Activated naive CD8-positive, alpha-beta T cell treated with anti-CD3 and anti-CD28 coated beads, Interleukin-2, amount 50 U/mL, for 16 hours (primary cell): ENCODE measurements at places on chromosomes 1 and 21.

- no peak for DNase-seq
Observed at GRCh38 chr1:57350610-57351009, 73.2 kb downstream of the DAB1 start.

GRCh38 chr1:159429074-159429861, 2.7 kb upstream of the OR10J4 start:
- DNase-seq: no peak

DNA sequence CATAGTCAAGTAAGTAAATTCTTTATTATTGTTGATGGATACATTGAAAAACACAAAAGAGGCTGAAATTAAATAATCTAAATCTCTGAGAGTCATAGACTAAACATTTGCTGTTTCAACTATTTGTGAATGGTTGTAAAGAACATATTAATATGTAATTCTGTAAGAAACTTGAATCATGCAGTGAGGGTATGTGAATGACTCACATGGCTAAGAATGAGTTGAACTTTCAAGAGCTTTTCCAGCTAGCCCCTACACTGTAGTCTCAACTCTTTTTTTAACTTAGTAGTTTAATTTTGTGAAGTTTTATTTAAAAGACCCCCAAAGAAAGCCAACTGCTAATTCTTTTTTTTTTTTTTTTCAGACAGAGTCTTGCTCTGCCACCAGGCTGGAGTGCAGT, 588.1 kb downstream of the DPYD start:
- DNase-seq: no peak

GRCh38 chr1:19028546-19029129, 72.2 kb upstream of the IFFO2 start:
- DNase-seq: no peak

DNA sequence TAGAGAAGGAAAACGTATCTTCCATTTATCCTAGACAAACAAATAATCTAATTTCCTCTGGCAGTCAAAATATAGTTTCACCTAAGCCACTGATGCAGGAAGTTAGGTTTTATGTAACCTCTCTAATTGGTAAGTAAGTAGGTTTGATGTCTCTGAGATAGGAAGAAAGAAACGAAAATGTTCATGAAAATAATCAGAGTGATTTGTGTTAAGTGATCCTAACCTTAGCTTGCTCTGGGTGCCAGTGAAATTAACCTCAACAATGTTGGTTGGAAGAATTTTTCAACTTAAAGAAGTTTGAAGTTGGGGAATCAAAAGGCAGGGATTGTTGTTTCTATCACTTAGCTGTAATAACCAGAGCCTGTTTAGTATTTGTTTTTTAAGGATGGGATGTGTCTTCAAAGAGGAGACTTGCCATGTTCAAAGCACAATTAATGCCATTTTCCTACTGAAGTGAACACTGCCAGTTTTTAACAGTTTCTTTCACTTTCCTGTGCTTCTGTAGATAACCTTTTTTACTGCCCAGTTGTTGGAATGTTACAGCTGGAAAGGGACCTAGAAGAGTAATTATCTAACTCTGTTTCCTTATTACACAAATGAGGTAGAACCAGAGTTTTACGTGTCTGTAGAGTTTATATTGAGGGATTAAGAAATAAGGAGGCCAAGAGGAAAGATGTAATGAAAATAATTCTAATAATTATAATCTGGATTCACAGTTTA, 18.4 kb downstream of the HIPK1 start:
- DNase-seq: no peak

- DNase-seq: no peak
Observed at GRCh38 chr21:23215261-23215660, 2217.1 kb downstream of the NCAM2 start.

DNA sequence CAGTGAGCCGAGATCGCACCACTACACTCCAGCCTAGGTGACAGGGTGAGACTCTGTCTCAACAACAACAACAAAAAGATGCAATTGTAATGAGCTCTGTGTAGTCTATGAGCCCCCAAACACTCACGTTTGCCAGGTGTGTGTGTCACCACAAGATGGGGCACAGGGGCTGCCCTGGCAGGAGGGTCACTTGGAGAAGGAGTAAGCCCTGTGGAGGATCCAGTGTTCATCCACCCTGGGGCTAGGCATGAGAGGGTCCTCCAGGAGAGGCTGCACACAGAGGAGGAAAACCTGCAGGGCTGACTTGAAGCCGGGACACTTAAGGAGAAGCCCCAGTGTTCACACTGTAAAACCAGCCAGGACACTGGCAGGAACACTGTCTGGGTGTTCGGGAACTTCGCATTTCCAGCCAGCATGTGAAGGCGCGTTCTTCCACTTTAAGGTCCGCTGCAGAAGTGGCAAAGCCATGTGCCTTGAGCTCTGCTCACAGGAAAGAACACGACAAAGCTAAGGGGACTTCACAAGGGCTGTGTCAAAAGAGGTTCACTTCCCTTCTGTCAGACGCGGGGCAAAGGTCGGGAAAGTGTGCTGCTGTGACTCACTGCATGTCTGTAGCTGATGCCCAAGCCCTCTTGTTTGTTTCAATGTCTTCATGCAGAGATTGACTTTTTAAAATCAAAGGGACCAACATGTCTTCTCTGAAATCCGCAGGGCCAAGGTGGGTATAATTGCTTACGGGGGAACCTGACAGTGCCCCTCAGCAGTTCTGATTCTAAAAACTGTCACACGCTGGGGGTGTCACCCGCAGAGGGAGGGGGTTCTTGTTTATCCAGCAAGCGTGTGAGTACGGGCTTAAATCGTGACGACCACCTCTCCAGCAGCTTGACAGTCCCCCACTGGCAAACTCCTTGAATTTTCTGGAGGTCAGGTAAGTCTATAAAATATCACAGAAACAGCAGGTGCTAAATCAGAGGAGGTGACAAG, 102.8 kb downstream of the RIPK4 start:
- DNase-seq: no peak

GRCh38 chr1:244052728-244053312, 1.7 kb downstream of the ZBTB18 start:
- DNase-seq: no peak

GRCh38 chr1:246865921-246866320, 65.8 kb downstream of the AHCTF1 start:
- DNase-seq: no peak

DNA sequence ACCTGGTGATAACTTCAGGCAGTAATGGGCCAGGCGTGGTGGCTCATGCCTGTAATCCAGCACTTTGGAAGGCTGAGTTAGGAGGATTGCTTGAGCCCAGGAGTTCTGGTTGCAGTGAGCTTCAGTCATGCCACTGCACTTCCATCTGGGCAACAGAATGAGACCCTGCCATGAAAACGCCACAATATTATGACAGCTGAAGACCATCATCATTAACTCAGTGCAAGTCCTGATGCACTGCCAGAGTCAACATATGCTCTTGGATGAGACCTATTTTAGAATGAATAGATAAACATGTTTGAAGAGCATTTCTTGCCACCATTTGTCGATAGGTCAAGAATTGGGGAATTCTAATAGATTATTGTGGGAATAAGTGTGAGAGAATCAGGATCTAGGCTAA, 26.4 kb downstream of the HENMT1 start:
- no peak for DNase-seq

DNA sequence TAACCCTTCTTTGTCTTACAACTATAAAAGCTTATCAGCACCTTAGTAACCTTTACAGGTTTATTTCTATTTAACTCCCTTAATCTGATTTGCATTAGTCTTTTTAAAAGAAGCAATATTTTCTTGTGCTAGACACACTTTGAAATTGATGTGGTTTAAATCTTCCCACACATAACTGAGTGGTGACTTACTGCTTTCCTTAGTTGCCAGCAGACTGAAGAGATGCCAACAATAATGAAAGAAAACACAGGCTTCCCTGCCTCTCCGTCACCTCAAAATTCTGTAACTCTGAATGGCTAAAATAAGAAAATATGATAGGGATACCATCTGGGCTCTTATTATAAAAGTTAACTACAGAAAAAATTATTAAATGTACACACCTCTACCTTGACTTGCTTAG, 196.8 kb downstream of the PTBP2 start:
- no peak for DNase-seq

GRCh38 chr1:46438346-46438745, 44.2 kb downstream of the FAAH start:
- DNase-seq: no peak

DNA sequence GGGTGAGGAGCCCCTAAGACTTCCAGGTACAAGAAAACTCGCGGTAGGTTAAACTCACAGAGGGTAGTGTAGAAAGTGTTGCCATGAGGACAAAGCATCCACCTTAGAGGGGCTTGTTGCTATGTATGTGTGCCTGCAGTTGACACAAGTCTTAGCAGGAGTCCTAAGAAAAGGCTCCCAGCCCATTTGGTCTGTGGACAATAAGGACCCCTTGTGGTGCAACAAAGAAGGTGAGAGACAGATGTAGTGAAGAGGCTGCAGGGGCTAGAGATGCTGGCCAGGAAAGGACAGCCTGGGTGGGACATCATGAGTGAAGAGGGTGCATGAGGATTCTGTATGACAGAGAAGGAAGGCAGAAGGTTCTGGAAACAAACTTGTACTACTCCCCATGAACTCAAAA, 36.3 kb upstream of the IL10 start:
- no peak for DNase-seq

DNA sequence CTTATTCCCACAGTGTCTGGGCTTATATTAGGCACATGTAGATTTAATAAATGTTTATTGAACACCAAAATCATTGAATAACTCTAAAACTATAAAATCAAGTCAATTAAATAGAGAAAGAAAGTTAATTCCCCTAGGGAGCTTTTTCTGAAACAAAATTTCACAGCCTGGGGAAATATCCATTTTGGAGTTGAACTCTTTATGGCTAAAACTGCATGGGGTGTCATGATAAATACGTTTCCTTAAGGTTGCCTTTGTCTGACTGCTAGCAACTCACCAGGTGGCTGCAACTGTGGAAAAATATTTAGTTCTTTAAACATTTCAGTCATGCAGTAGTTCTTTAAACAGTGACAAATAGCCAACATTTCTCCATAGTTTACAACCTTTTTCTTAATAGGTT, 496.1 kb downstream of the LRRIQ3 start:
- DNase-seq: no peak
